ENCODE measurements at places on chromosomes 4 and X.

GRCh38 chr4:144711700-144712456, 65.9 kb downstream of the HHIP start:
- DNase-seq = no peak

DNA sequence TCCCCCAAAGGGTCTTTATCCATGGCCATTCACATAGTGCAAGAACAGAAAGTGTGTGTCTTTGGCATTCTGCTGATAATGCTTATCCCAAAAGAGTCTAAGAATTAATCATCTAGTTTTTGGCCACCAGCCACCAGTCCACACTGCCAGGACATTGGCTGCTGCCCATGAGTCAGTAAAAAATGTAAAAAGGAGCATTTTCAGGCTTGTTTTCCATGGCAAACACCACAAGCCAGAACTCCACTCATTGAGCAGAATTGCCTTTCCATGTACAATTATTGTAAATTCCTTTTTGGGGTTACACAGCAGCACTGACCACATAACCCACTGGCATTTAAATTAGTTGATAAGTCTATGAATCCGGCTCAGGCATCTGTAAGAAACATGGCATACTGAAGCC, 89.2 kb upstream of the PRDX4 start:
- DNase-seq = no peak

GRCh38 chr4:153114771-153115321, 89.4 kb upstream of the TRIM2 start:
- no peak for DNase-seq

DNA sequence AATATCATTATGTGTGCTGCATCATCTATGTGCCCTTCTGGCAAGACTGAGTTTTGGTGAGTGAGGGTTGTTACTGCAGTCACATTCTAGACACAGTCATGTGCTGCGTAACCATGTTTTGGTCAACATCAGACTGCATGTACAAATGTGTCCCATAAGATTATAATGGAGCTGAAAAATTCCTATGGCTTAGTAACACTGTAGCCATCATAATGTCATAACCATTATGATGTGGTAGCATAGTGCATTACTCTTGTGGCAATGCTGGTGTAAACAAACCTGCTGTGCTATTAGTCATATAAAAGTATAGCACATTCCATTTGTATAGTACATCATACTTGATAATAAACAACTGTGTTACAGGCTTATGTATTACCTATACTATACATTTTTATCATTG, 198.1 kb upstream of the NUDT6 start:
- no peak for DNase-seq

DNA sequence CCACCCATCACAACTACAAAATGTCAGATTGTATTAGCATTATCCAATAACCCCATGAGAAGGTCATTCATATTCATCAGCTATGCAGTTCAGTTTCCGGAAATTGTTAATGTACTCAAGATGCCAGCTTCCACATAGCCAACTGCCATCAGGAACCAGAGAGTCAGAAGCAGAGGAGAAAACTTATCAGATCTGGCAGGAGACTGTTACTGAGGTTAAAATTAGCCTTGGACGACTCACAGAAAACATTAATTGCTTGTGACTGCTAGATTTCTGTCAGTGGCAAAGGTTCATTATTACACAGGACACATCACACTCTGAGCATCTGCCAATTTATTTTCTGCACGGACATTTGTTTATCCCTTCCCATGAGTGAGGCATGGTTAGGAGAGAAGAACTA, 352.8 kb downstream of the DHRSX start:
- DNase-seq = no peak

- DNase-seq = no peak
Measured at GRCh38 chr4:149796381-149796780, 19.3 kb downstream of the IQCM start.

DNA sequence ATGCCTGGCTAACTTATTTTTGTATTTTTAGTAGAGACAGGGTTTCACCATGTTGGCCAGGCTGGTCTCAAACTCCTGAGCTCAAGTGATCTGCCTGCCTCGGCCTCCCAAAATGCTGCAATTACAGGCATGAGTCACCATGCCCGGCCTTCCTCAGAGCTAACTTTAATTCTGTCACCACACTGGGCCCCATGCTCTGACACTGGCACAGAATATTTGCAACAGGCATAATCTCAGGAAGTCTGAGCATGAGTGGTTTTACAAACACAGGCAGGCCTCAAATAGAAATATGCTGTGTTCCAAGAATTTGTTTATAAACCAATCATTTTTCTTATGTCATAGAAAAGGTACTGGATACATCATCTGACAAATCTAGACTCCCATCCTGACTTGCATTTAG, 32.7 kb upstream of the FAM9C start:
- peak; percentile 69 for DNase-seq

- peak; percentile 66 for DNase-seq
Measured at GRCh38 chrX:38803588-38804431, 2.6 kb downstream of the MID1IP1 start.

GRCh38 chr4:25938366-25938765, 24.3 kb downstream of the SMIM20 start:
- DNase-seq = no peak

GRCh38 chr4:140141210-140141835, 12.7 kb downstream of the MAML3 start:
- DNase-seq = no peak

DNA sequence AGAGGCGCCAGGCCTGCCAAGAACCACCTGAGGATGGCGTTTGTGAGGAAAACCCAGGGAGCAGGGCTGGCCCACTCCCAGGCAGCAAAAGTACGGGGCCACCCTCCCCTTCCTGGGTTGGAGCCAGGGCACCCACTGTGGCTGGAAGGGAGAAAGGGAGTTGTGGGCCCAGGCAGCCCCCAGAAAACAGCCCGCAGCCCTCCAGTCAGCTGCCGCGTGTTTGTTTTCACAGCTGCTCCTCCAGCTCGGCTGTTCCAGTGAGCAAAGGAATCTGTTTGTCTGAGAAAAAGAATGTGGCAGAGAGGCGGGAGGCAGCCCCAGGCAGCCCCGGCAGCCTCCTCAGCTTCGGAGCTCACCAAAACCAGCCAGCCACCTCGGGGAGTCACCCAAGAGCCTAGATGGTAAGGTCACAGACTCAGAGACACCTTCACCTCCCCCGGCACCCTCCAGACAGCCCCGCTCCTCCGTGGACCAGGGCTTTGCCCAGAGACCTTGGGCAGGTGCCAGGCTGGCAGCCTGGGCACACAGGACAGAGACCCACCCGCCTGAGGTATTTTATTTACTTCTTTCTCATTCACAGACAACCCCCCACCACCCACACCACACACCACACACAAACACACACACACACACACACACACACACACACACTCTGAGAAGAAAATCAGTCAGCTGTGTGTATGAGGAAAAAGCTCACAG, 338.1 kb downstream of the BCOR start:
- no peak for DNase-seq

GRCh38 chr4:87042986-87043820, 108.4 kb downstream of the AFF1 start:
- no peak for DNase-seq

DNA sequence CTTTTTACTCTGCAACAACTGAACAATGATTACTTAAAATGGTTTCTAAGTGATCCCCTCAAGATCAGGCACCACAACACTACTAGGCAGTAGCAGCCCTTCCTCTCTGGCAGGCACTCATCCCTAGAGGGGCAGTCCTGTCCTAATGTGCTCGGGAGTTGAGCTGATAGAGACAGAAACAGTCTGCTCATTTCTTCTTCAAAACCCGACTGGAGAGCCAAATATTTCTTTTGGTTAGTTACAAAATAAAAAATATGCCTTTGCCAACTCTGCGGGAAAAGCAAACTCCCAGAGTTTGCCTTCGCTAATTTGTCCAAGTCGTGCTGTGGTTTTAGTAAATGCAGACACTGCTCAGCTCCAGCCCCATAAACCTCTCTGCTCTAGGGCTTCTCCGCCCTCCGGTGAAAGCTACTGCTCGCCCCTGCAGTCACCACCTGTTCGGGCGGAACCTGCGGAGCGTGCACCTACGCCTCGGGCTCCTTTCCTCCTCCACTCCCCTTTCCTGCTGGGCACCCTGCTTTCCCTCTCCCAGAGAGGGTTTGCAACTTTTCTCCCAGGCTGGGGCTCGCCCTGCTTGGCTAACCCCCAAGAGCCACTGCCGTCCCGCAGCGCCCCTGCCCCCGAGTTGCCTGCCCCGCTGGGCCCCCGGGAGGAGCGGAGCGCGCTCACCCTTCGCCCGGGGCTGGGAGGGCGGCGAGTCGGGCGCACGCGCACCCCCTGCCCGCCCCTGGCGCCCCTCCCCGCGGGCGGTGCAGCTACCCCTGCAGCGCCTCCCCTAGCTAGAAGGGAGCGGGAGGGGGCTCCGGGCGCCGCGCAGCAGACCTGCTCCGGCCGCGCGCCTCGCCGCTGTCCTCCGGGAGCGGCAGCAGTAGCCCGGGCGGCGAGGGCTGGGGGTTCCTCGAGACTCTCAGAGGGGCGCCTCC, at the start of gene NPNT:
Gene NPNT (plus strand): TSS at position 812 of the 923 bp plus-strand sequence. CDS start 182 bp downstream, outside the sequence.
- no peak for DNase-seq

DNA sequence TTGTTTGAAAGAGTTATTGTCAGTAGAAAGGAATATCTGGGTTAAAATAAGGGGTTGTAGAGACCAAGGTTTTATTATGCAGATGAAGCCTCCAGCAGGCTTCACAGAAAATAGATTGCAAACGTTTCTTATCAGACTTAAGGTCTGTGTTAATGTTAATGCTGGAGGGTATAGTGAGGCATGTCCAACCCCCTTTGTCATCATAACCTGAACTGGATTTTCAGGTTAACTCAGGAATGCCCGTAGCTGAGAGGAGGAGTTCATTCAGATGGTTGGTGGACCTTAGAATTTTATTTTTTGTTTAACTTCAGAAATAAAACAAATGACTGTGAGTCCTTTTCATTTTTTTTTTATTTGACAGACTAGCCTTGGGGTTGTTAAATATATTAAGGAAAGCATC, 354.1 kb downstream of the GPM6A start:
- no peak for DNase-seq

DNA sequence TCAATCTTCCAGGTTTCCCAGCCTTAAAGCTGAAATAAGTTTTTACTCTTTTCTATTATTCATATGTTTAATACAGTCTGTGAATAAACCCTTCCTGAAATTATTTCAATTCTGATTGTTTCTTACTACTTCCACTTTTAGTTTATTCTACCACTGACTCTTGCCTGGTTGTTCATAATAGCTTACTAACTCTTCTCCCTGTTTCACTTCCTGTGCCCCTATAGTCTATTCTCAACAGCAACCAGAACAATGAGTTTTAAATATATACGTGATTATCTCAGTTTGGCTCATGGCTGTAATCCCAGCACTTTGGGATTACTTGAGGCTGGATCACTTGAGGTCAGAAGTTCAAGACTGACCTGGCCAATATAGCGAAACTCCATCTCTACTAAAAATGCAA, 408.0 kb upstream of the SPOCK3 start:
- DNase-seq = no peak

GRCh38 chr4:156638925-156639605, 332.5 kb downstream of the PDGFC start:
- no peak for DNase-seq

DNA sequence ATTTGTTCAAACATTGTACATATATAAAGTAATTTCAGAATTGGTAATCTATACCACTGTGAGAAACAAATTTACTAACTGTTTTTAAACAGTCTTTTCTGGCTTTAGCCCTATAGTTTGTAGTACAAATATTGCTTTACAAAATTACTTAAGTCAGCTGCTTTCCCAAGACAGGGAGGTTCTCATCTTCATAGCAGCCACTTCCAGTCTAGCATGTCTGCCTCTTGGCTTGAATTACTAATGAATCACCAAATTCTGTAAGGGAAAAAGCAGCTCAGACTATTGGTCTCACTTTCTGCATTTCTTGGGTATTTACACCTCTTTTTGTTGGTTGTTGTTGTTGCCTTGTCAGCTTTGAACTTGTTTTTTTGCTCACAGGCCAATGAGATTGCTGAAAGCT, 187.2 kb downstream of the NPFFR2 start:
- no peak for DNase-seq

GRCh38 chr4:7382634-7383014, 52.1 kb downstream of the PSAPL1 start:
- DNase-seq = no peak

GRCh38 chr4:153276971-153277370, 67.5 kb upstream of the MND1 start:
- no peak for DNase-seq

GRCh38 chr4:174663216-174663615, 140.9 kb upstream of the HPGD start:
- DNase-seq = no peak

DNA sequence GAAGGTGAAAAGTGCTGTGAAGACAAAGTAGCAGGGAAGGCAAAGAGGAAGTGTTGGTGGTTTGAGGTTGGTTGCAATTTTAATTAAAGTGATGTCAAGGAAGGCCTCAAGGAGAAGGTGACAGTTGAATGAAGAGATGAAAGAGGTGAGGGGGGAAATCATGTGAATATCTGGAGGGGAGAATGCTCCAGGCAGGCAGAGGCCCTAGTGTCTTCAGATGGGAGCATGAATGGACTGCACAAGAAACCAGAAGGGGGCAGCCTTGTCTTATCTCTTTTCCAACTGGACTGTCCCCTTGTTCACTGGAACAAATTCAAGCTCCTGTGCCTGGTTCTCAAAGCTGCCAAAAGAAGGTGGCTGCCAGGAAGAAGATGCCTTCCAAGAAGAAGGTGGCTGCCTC, 68.4 kb downstream of the MAOB start:
- DNase-seq = peak; percentile 1

DNA sequence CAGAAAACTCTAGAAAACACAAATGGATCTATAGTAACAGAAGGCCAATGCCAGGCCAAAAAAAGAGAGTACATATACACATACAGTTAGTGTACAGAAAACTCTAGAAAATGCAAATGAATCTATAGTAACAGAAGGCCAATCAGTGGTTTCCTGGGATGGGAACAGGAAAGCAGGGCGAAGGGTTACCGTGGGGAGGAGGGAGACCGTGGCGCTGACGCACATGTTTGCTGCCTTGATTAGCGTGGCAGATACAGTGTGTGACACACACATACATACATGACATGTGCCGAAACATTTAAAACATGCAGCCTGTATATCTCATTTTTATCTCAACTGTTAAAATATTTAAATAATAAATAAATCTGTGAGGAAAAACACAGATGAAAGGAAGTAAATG, 14.7 kb downstream of the GAK start:
- DNase-seq = no peak

- no peak for DNase-seq
Measured at GRCh38 chr4:171759274-171759673, 53.9 kb upstream of the GALNTL6 start.

GRCh38 chr4:40587826-40588225, 41.8 kb downstream of the RBM47 start:
- DNase-seq = peak; percentile 90

DNA sequence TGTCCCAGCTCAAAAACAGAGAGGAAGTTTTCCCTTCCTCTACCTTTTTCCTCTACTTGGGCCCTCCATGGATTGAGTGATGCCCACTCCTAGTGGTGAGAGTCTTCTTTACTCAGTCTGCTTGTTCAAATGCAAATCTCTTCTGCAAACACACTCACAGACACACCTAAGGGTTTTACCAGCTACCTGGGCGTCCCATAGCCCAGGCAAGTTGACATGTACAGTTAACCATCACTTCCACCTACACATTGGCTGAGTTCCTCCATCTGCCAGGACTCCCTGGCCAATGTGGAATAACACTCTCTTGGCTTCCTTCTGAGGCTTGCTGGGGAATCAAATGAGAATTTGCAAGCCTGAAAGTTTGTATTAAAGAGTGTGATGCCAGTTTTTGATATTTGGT, 45.7 kb upstream of the DHRSX start:
- DNase-seq = no peak

- DNase-seq = no peak
Measured at GRCh38 chr4:145735827-145736226, 55.9 kb downstream of the C4orf51 start.

Measured in inflammatory macrophage treated with lipopolysaccharide for 1 hour (primary cell).